Fibroblast of skin of right quadriceps (primary cell): ENCODE measurements at places on chromosomes 6 and 20.

- peak; percentile 35 for DNase-seq
Measured at GRCh38 chr6:36386495-36387439, 702 bp downstream of the ETV7 start.

GRCh38 chr20:1651268-1652058 lies 6.1 kb downstream of the SIRPG start:
- no peak for DNase-seq

DNA sequence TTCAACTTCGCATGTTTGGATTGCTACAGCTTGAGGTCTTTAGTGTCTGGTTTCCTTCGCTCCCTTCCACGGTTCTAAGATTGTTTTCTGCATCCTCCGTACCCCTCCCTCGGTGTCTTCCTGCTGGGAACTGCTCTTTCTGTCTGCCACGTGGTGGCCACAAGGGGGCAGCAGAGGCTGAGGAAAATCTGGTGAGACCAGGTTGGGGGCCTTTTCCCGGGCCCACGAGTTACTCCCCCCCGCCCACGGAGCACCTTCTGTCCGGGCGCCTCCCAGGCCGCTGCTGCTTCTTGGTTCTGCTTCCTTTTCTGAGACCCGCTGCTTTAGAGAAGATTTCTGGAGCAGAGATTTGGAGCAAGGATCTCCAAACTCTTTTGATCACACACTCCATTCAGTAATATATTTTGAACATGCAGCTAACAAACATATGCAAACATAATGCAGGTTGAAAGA lies 21.1 kb upstream of the NOTCH4 start:
- peak; percentile 74 for DNase-seq

- DNase-seq = peak; percentile 6
Measured at GRCh38 chr6:28867086-28867409, 56.7 kb downstream of the TRIM27 start.

- no peak for DNase-seq
Measured at GRCh38 chr6:30513451-30513850, 24.1 kb downstream of the HLA-E start.

DNA sequence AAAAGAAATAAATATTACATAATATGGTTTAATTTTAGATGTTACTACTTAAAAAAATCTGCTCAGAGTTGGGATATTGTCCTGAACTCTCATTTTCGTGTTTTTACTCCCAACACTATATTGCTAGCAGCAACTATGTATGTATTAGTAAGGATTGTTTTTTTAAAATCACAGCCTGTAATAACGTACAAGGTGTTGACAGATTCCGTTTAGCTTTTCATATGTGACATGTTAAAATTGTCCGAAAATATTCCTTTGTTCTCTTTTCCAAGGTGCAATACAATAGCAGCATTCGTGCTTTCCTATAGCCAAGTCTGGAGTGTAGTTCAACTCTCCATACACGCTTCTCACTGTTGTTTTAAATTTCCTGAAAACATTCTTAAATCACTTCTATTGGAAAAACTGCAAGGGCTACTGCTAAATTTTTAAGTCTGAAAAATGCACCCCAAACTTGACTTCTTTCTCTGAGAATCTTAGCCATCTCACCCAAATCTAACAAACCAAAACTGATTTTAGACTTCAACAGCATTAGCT lies 59.0 kb upstream of the HFE start:
- no peak for DNase-seq

DNA sequence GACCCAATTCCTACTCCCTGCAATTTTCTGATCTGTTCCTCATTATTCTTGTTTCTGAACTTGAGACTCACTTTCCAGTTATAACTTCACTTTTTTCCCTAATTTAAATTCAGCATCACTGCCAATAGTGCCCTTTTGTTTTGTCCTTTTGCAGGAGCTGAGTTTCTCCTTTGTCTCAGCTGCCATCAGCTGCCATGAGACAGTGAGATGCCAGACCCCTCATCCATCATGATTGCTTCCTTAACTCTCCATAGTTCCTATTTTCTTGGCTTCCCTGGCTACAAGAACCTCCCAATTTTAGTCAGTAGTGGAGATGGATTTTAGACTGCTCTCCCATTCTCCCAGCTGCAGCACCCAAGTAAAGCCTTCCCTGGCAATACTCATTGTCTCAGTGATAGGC lies 518.1 kb downstream of the HDGFL1 start:
- no peak for DNase-seq

GRCh38 chr6:71721642-71722041 lies 164.7 kb upstream of the RIMS1 start:
- DNase-seq = peak; percentile 36

- peak; percentile 96 for DNase-seq
Measured at GRCh38 chr6:142014515-142014914, 118.2 kb upstream of the GJE1 start.

DNA sequence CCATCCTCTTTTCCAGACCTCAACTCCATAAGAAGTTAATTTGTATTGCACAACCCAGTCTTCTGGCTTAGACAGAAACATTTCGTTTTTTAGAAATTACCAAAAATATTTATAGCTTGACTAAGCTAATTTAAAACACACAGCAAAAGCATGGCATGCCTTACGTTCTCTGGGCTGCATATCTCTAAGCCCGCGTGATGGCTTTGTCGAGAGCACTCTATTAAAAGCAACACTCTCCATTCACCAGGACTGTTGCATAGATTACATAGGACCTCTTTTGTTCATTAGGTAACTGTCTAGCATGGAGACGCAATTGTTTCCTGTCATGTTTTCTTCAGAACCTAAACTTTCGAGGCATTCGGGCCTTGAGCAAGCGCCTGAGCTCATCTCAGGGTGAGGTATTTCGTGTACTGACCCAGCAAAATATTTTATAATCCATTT lies 104.5 kb downstream of the IBTK start:
- DNase-seq = peak; percentile 95

- DNase-seq = peak; percentile 20
Measured at GRCh38 chr20:967796-968742, 34.0 kb downstream of the RSPO4 start.

DNA sequence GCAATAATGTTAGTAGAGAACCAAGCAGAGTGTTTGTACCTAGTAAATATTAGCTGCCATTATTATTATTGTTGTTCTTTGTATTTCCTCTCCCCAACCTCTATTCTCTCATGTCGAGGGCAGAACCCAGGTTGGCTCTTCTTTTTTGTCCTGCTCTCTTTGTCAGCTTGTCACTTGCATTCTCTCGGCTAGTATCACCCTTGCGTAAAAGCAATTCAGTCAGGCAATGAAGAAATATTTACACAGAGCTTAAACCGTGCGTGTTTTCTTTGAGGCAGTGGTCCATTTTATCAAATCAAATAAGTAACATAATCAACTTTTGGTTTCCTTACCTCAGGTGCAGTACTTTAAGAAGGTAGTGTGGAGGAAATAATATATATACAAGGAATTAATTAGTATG lies 83.9 kb downstream of the TULP4 start:
- no peak for DNase-seq

GRCh38 chr20:25220021-25220730 lies 24.7 kb downstream of the ENTPD6 start:
- DNase-seq = no peak

DNA sequence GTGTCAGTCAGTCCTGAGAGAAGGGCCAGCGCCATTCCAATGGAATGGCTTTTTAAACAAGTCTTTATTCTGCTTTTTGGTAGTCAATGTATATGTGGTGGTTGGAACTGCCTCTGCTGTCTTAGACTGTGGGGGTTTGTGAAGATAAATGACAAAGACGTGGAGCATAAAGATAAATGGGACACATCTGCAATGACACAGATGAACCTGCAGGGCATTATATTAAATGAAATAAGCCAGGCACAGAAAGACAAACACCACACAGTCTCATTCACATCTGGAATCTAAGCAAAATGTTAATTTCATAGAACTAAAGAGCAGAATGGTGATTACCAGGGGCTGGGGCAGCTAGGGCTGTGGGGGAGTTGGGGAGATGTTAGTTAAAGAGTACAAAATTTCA lies 912.8 kb upstream of the MAN1A1 start:
- no peak for DNase-seq

GRCh38 chr6:117501722-117502121 lies 19.2 kb downstream of the DCBLD1 start:
- no peak for DNase-seq

GRCh38 chr6:155968921-155969320 lies 513.3 kb upstream of the NOX3 start:
- no peak for DNase-seq

DNA sequence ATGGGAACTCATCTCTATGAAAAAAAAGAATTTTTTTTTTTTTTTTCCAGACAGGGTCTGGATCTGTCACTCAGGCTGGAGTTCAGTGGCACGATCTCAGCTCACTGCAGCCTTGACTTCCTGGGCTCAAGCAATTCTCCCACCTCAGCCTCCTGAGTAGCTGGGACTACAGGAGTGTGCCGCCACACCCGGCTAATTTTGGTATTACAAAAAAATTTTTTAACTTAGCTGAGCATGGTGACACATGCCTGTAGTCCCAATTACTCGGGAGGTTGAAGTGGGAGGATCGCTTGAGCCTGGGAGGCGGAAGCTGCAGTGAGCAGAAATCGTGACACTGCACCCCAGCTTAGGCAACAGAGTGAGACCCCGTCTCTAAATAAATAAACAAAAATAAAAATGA lies 7.5 kb downstream of the DEF6 start:
- no peak for DNase-seq

DNA sequence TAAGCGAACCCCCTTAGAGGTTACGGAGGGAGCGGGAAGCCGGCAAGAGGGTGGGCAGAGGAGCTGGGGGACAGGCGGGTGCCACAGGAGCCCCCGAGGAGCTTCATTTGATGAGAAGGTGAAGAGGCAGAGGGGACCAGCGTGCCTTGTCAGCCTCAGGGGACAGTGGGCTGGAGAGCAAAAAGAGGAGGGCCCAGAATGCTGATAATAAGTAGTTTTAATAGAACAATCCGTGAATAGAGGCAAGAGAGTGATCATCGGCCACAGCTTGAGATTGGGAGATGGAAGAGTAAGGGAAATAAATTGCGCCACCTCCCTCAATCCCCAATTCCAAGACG lies 1.3 kb downstream of the COL19A1 start:
- no peak for DNase-seq

GRCh38 chr20:17570347-17571152 lies 675 bp downstream of the DSTN start:
- peak; percentile 43 for DNase-seq
